ENCODE measurements at places on chromosomes 16 and 17.

DNA sequence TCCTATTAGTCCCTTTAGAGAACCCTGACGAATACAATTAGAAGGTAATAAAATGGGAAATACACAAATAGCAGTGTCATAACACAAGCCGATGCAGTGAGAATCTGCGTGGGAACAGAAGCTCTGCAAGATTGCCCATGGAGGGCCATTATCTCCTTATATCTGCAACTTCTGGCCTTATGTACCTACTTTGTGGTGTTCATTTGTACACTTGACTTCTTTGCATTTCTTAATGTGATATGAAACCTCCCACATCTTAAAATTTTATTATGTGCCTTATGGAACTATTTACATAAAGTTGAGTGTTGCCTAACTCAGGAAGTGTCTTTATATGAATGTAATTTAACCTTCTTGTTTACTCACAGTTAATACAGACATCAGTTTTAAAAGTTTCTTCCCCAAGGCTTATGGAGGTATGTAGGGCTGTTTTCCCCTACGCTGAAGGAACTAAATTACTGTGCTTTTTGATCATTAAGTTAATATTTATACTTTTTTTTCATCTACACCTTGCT is 10.1 kb upstream of the TANC2 start:
- DNase-seq: no peak

- no peak for DNase-seq
Observed at GRCh38 chr17:32264140-32264799, 1.4 kb upstream of the RHBDL3 start.

- DNase-seq: no peak
Observed at GRCh38 chr16:27729516-27730304, 179.8 kb downstream of the KATNIP start.

DNA sequence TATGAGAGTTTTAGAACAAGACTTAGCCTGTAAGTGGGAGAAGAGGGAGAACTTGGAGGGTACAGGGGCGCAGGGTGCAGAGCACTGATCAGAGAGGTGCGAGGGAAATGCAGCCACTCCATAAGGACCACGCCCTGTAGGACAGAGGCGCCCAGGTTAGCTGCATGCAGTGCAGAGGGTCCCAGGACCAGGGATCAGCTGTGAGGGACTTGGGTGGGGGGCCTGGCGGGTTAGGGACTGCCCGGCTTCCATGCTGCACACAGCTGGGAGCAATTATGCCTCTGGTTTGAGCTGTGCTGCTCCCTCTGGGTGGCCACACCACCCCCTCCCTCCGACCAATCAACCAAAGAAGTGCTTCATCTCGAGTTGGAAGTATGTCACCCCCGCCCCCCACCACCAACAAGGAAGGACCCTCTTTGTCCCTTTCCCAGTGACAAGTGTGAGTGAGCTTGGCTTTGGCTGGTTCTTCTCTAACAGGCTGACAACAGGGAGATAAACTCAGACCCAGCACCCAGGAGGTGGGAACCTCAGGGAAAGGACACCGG is 22.2 kb upstream of the CLEC18A start:
- DNase-seq: no peak

DNA sequence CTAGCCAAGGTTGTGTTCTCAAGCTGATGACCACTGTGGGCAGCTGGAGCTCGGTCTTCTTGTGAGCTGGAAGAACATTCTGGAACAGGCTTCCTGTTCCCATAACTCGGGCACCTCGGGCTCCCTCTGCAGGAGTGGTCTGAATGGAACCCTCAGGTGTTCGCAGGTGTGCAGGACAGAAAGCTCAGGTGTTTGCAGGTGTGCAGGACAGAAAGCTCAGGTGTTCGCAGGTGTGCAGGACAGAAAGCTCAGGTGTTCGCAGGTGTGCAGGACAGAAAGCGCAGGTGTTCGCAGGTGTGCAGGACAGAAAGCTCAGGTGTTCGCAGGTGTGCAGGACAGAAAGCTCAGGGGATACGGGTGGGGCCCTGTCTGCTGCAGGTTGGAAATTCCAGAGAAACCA is 109.0 kb upstream of the CACNG5 start:
- DNase-seq: no peak

DNA sequence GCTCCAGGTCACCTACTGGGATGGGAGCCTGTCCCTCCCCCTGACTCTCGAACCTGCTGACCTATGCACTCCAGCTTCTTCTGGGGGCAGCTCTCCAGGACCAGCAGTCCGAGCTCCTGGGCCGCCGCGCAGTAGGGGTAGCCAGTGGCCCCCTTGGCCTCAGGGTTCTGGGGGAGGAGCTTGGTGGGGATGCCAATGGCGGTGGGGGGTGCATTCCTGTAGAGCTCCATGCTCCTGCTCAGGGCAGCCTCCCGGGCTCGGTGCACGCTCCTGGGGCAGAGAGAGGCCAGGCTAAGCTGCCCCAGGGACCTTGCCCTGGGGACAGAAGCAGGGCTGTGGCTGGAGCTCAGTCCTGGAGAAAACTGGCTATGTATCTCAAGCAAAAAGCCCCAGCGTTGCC is 7.7 kb upstream of the SPATA2L start:
- no peak for DNase-seq
